Activated naive CD4-positive, alpha-beta T cell treated with anti-CD3 and anti-CD28 coated beads, Interleukin-2, amount 10 ng/mL, durations not matched to agents 7 days and 5 days (primary cell): ENCODE measurements at places on chromosomes 12 and 14.

GRCh38 chr12:124295431-124296058, 652 bp downstream of the RFLNA start:
- no peak for DNase-seq

DNA sequence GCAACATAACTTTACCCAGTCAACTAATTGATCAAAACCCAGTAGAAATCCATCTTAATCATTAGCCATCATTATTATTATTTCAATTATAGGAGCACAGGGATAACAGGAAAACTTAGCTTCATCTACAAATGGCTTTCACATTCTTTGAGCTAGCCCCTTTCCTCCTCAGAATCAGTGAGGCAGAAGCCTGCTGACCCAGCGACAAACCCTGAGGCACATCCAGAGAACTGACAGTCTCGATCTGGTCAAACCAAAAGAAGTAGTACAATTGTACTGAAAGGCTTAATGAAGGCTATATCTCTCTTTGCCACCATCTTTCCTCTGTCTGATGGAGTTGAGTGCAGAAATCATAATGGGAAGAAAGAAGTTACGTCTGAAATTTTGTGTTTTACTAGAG, 109.8 kb upstream of the ARID2 start:
- no peak for DNase-seq

DNA sequence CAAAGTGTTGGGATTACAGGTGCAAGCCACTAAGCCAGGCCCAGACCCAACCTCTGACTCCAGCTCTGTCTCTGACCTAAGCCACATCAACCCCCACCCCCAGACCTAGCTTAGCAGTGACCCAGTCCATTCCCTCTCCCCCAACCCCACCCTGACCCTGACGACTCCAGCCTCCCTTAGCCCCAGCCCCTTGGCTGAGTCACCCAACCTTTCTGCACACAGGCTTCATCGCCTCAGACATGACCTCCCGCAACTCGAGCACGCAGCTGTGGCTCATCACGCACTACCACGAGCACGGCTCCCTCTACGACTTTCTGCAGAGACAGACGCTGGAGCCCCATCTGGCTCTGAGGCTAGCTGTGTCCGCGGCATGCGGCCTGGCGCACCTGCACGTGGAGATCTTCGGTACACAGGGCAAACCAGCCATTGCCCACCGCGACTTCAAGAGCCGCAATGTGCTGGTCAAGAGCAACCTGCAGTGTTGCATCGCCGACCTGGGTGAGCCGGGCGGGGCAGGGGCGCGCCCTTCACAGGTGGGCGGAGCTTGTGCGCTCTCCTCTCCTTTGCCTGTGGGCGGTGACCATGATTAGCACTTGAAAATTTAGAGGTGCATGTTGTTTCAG, 7.8 kb downstream of the ACVRL1 start:
- no peak for DNase-seq

- DNase-seq: no peak
Measured at GRCh38 chr12:51677284-51677968, 86.4 kb downstream of the SCN8A start.

GRCh38 chr14:20477211-20477876, 8.1 kb downstream of the PNP start:
- DNase-seq: peak; percentile 53

DNA sequence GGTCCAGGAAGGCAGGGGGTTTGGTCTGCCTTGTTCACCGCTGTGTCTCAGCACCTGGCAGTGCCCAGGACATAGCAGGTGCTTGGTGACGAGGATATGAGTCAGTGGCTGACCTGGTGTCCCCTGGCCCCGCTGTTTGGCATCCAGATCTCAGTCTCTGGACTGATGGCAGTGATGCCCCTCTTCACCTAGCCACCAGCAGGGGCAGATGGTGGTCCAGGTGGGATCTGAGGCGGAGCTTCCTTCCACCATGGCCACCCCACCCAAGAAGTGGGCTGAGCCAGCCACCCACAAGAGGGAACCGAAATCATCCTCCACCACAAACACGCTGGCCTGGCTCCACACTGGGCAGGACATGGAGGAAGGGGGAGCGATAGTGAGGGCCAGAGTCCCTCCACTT, 16.1 kb upstream of the SH2B3 start:
- DNase-seq: no peak
